ENCODE measurements at places on chromosomes 5 and 9. TPM values are rescaled to one million over a fixed set of nuclear protein-coding genes. Genes with fewer than 3 reads are reported as not detected.

NPR2 gene
- total RNA-seq, result 30.6 TPM

LEAP2 gene
- total RNA-seq, result 2.6 TPM

HSD17B3 gene
- 0.75 TPM for total RNA-seq

SEC16A gene
- total RNA-seq, result 89.9 TPM

C9orf78 gene
- total RNA-seq, result 31.0 TPM

PFN3 gene
- total RNA-seq, result not detected

OR1J2 gene
- total RNA-seq, result not detected

PKD2L2 gene
- total RNA-seq, result not detected

BTNL8 gene
- total RNA-seq, result not detected

MUSK gene
- 0.32 TPM for total RNA-seq

TNFSF15 gene
- total RNA-seq, result 12.2 TPM

ELL2 gene
- total RNA-seq, result 11.7 TPM

DNA sequence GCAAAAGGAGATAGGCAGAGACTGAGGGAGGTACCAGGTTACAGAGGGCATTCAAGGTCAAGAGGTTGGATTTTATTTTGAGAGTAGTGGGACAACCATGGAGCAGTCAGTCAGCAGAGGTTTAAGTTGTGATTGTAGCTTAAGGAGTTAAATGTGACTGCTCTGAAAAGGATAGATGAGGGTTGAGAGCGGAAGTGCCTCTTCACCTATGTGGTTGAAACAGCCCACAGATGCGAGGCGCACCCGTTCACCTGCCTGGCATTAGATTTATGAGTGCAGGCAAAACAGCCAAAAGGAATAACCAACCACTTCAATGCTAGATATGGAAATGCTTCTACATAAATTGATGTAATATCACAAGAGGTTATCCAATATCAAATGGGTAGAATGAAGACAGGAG lies 8.4 kb downstream of the ZNF474 start:
- H3K4me3 ChIP-seq, result no peak overlapping the region
- no peaks in the 10 kb centered on the region for H3K4me1 ChIP-seq
- DNase-seq, result no peak
- no peaks in the 10 kb centered on the region for H3K27me3 ChIP-seq
- no peaks in the 10 kb centered on the region for H3K36me3 ChIP-seq

GRCh38 chr9:132863096-132863495 lies 15.0 kb downstream of the AK8 start:
- DNase-seq, result no peak
- H3K27me3 ChIP-seq, result no peaks in the 10 kb centered on the region
- H3K4me3 ChIP-seq, result no peak overlapping the region
- peaks cover 32% of the 10 kb centered on the region for H3K4me1 ChIP-seq

- no peaks in the 10 kb centered on the region for H3K27me3 ChIP-seq
- peaks cover 10% of the 10 kb centered on the region for H3K36me3 ChIP-seq
- no peak overlapping the region for H3K27ac ChIP-seq
- DNase-seq, result no peak
- H3K4me1 ChIP-seq, result peaks cover 23% of the 10 kb centered on the region
These were observed 659.8 kb downstream of the TLE4 start for GRCh38 chr9:80231318-80232236.

DNA sequence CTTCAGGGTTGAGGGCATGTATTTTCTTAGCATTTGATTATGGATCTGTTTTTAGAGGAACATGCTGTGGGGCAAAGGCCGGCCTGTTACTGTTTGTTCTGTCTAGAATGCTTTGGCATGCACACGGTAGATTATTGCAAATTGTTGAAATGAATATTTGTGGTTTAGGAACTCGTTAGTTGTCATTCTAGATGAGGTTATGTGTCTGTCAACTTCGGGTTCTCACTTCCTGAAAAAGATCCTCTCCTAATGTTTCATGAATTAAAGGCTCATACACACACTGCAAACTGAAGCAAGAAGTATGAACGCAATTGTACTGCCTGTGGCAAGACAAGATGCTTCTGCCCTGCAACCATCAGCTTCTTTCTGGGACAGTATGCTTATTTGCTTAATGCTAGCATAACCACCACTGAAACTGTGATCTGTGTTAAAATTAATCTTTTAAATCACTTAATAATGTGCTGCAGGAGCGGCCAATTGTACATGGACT lies 99.6 kb downstream of the BASP1 start:
- H3K27me3 ChIP-seq, result no peaks in the 10 kb centered on the region
- DNase-seq, result no peak
- H3K36me3 ChIP-seq, result no peaks in the 10 kb centered on the region
- peaks cover 29% of the 10 kb centered on the region for H3K4me1 ChIP-seq

- no peak for DNase-seq
- H3K27ac ChIP-seq, result peak overlapping the region; percentile 47
- H3K27me3 ChIP-seq, result no peaks in the 10 kb centered on the region
These were observed 45.7 kb upstream of the ORM1 start for GRCh38 chr9:114276908-114277821.

- no peaks in the 10 kb centered on the region for H3K36me3 ChIP-seq
- H3K27ac ChIP-seq, result no peak overlapping the region
- H3K27me3 ChIP-seq, result no peaks in the 10 kb centered on the region
These were observed 199.7 kb downstream of the NNT start for GRCh38 chr5:43802651-43803050.

- no peak for DNase-seq
- H3K27ac ChIP-seq, result no peak overlapping the region
- H3K4me3 ChIP-seq, result no peak overlapping the region
- peaks cover 7% of the 10 kb centered on the region for H3K4me1 ChIP-seq
These were observed 63.8 kb upstream of the RARS1 start for GRCh38 chr5:168422431-168422830.

DNA sequence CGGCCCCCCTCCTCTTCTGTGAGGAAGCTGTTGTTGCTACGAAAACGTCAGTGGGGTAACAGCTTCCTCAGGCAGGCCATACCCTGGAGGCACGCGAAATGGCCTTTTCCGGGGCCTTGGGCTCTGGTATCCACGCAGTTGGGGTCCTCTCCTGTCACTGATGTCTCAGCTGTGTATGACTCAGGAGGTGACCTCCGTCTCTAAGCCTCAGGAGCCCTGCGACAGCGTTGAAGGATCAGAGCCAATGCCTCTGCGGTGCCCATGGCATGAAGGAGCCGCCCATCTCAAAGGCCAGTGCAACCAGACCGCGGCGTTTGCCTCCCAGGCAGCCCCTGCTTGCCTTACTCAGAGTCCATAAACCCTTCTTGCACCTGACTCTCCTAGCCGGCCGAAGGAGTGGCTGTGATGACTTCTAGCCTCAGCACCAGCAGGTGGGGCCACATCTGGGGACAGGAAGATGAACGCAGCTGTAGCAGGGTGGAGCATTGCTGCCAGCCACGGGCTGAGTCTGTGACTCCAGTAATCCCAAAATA lies 1.0 kb upstream of the MXD3 start:
- DNase-seq, result no peak
- no peak overlapping the region for H3K27ac ChIP-seq
- H3K27me3 ChIP-seq, result no peaks in the 10 kb centered on the region
- peaks cover 1% of the 10 kb centered on the region for H3K36me3 ChIP-seq
- H3K4me3 ChIP-seq, result peak overlapping the region; percentile 79

DNA sequence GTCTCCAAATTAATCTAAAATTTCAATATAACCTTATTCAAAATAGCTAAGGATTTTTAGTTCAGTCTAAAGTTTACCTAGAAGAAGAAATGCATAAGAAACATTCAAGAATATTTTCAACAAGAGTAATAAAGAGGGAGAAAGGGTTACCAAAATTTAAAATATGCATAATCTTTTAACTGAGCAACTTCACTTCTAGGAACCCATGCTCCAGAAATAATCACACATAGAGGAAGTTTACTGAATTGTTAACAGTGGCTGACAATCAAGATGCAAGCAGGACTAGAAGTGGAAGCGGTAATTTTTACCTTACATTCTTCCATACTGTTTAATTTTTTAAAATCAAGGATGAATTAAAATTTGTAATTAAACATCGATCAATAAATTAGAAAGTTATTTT lies 1.9 kb downstream of the PJA2 start:
- H3K4me1 ChIP-seq, result peaks cover 30% of the 10 kb centered on the region
- H3K27ac ChIP-seq, result peak overlapping the region; percentile 72
- H3K4me3 ChIP-seq, result peak overlapping the region; percentile 99
- no peaks in the 10 kb centered on the region for H3K27me3 ChIP-seq

DNA sequence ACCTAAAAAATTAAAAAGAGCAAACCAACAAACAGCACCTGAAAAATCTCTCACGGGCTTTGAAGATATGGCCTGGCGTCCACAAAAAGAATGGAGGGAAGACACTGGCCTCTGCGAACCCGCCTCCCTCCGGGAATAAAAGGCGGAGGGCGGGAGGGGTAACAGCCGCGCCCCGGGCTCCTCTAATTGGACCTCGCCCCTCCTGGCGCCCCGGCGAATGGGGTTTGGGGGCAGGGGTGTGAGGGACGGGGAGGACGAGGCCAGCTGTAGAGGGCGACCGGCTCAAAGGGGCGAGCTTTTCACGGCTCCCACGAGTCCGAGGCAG lies 753 bp downstream of the FANCC start:
- no peaks in the 10 kb centered on the region for H3K27me3 ChIP-seq
- H3K27ac ChIP-seq, result peak overlapping the region; percentile 94
- H3K4me1 ChIP-seq, result peaks cover 29% of the 10 kb centered on the region
- H3K4me3 ChIP-seq, result peak overlapping the region; percentile 82
- peak; percentile 49 for DNase-seq
- no peaks in the 10 kb centered on the region for H3K36me3 ChIP-seq

DNA sequence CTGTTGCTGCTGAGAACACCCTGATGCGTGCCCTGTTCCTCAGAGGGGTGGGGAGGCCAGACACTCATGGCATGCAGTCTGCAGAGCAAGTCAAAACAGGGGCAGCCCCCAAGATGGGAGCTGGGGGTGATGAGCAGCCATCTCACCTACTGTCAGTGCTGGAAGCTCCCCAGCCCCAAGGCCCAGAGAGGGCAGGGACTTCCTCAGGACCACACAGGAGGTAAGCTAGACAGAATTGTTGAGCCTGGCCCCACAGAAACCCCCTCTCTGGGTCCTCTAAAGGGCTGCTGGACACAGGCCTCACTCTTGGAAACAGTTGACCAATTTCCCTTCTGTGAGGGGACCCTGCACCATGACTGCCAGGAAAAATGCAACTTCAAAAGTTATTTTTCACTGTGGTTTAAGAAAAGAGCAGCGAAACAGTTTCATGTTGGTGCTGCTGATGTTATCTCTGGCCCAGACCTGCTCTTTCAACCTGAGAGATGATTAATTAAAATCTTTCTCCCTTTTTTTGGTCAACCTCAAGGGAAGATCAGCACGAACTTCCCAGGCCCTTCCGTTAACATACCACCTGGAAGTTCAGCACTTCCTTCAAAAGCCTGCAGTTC lies 9.6 kb downstream of the CSF2 start:
- no peak overlapping the region for H3K27ac ChIP-seq
- H3K36me3 ChIP-seq, result no peaks in the 10 kb centered on the region
- no peak overlapping the region for H3K4me3 ChIP-seq
- peaks cover 9% of the 10 kb centered on the region for H3K4me1 ChIP-seq
- no peak for DNase-seq

- no peaks in the 10 kb centered on the region for H3K36me3 ChIP-seq
- peaks cover 27% of the 10 kb centered on the region for H3K27me3 ChIP-seq
- no peak overlapping the region for H3K27ac ChIP-seq
- no peaks in the 10 kb centered on the region for H3K4me1 ChIP-seq
- no peak overlapping the region for H3K4me3 ChIP-seq
These were observed 26.2 kb downstream of the ARL14EPL start for GRCh38 chr5:116058346-116058936.

GRCh38 chr5:140360101-140360500 lies at the start of gene SLC4A9:
TSS of gene SLC4A9 (plus strand) at chr5:140360194. CDS start at chr5:140360237, 43 bp downstream.
- no peaks in the 10 kb centered on the region for H3K36me3 ChIP-seq
- H3K27me3 ChIP-seq, result no peaks in the 10 kb centered on the region
- H3K27ac ChIP-seq, result peak within 1 kb of the TSS; percentile 89
- no peak for DNase-seq
- H3K4me3 ChIP-seq, result no peak within 1 kb of the TSS

GRCh38 chr5:88452820-88453219 lies 184.2 kb upstream of the TMEM161B start:
- no peak overlapping the region for H3K4me3 ChIP-seq
- no peak overlapping the region for H3K27ac ChIP-seq
- no peaks in the 10 kb centered on the region for H3K27me3 ChIP-seq
- DNase-seq, result peak; percentile 39
- no peaks in the 10 kb centered on the region for H3K36me3 ChIP-seq
- H3K4me1 ChIP-seq, result no peaks in the 10 kb centered on the region

GRCh38 chr5:127595484-127596368 lies 53.2 kb upstream of the CTXN3 start:
- DNase-seq, result no peak
- no peak overlapping the region for H3K4me3 ChIP-seq
- H3K4me1 ChIP-seq, result peaks cover 7% of the 10 kb centered on the region
- H3K27me3 ChIP-seq, result no peaks in the 10 kb centered on the region

DNA sequence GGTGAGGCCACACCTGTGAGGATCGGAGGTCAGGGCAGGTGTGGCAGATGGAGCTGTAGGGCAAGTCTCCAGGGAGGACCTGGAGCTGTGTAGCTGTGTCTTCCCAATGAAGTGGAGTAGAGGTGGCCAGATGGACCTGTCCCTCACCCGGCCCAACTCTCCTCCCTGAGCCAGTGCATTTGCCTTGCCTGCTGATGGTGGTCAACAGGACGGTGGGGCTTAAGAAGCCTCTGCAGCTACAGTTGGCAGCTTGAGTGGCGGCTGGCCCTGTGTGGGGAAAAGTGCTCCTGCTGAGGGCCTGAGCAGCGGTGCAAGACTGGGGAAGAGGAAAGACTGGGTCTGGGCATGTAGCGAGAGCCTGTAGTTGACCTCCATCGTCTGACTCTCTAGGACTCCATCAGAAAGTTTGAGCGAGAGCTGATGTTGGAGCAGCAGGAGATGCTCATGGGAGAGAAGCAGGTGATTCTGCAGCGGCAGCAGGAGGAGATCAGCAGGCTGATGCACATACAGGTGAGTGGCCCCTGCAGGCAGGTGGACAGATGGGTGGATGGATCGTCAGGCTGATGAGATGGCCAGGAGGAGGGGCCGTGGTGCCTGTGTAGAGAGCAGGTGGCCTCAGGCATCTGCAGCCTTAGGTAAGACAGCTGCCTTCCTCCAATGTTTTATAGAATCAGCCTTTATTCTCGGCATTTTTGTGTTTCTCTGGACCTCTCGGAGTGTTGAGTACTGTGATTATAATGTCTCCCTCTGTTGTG lies 24.9 kb downstream of the PITX1 start:
- no peaks in the 10 kb centered on the region for H3K27me3 ChIP-seq
- no peak for DNase-seq
- H3K36me3 ChIP-seq, result peaks cover 12% of the 10 kb centered on the region
- no peak overlapping the region for H3K4me3 ChIP-seq

GRCh38 chr9:123749580-123750202 lies 180.2 kb downstream of the DENND1A start:
- no peak overlapping the region for H3K4me3 ChIP-seq
- peaks cover 20% of the 10 kb centered on the region for H3K4me1 ChIP-seq
- DNase-seq, result no peak
- H3K36me3 ChIP-seq, result no peaks in the 10 kb centered on the region
- H3K27ac ChIP-seq, result peak overlapping the region; percentile 13
- H3K27me3 ChIP-seq, result peaks cover 8% of the 10 kb centered on the region

DNA sequence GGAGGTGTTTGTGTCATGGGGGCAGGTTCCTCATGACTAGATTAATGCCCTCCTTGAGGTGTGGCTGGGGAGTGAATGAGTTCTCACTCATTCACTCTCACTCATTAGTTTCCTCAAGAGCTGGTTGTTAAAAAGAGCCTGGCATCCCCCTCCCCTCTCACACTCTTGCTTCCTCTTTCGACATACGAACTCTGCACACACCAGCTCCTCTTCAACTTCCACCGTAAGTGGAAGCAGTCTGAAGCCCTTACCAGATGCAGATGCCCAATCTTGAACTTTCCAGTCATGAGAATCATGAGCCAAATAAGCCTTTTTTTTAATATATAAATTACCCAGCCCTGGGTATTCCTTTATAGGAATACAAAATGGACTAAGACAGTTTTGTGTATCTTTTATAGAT lies 82.5 kb downstream of the SPRY4 start:
- H3K27ac ChIP-seq, result no peak overlapping the region
- no peaks in the 10 kb centered on the region for H3K27me3 ChIP-seq
- H3K36me3 ChIP-seq, result no peaks in the 10 kb centered on the region
- H3K4me1 ChIP-seq, result peaks cover 9% of the 10 kb centered on the region

All from mesothelial cell of epicardium (in vitro differentiated cells).